ENCODE measurements at places on chromosomes 11 and 22.

DNA sequence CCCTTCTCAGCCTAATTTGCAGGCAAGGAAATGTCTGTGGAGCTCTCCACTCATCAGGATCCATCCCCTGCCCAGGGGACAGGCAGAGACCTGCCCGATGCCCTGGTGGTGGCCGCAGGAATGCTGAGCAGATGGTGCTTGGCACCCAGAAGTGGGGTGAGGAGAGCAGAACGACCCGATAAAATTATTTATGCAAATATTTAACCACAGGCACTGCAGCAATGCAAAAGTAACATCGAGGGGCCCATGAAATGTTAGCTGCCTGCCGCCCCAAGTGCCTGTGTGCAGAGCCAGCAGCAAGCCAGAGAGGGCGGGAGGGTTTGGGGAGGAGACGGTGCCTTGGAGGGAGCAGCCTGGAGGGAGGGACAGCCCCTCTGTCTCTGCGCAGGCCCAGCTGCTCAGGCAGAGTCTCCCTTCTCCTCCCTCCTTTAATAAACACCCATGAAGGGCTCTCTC is 205.5 kb downstream of the CTTN start:
- no peak for DNase-seq

DNA sequence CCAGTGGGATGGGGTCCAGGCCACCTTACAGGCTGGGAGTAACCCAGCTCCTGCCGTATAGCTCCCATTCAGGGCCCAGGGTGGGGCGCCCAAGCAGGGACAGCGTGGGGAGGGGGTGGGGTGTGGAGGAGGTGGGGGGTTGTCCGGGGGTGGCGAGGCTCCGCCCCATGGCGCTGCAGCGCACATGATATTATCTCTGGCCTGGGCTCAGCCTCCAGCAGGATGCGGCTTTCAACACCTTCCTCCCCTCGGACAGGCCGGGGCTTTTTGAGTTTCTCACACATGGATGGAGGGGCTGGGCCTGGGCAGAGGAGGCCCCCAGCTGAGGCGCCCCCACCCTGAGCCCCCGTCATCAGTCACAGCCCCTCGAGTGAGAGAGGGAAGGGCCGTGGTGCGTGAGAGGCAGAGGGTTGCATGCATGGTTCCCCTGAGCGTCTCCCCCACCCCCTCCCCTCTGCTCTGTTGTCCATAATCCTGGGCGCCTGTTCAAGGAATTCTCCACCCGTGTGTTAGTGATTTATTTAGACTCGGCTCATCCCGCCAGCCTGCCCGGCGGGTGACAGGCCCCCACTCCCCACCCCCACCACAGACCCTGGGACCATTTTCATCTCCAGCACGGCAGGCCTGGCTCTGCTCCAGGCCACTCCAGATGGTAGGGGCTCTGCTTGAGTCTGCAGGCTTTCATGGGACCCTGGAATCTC is 44.9 kb downstream of the WNT11 start:
- DNase-seq = no peak

DNA sequence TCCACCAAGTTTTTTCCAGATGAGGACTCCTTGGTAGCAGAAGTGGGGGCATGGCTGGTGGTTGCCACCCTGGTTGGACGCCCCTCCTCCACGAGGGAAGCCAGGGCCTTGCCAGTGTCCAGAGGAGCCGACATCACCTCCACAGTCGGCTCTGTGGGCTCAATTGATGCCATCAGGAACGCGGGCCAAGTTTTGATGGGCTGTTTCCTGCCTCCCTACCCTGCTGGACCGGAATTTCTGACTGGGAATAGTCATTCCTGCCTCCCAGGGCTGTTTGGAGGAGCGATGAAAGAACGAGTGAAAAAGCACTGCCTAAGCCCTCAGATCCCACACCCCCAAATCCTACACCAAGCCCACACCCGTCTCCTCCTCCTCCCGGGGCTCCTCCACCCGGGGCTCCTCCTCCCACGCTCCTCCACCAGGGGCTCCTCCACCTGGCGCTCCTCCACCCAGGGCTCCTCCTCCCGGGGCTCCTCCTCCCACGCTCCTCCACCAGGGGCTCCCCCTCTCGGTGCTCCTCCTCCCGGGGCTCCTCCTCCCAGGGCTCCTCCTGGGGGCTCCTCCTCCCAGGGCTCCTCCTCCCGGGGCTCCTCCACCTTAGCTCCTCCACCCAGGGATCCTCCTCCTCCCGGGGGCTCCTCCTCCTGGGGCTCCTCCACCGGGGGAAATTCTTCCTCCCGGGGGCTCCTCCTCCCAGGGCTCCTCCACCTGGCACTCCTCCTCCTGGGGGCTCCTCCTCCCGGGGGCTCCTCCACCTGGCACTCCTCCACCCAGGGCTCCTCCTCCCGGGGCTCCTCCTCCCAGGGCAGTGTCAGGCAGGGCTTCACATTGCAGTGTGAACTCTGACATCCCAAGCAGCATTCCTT is 10.0 kb upstream of the PRR5 start:
- no peak for DNase-seq

DNA sequence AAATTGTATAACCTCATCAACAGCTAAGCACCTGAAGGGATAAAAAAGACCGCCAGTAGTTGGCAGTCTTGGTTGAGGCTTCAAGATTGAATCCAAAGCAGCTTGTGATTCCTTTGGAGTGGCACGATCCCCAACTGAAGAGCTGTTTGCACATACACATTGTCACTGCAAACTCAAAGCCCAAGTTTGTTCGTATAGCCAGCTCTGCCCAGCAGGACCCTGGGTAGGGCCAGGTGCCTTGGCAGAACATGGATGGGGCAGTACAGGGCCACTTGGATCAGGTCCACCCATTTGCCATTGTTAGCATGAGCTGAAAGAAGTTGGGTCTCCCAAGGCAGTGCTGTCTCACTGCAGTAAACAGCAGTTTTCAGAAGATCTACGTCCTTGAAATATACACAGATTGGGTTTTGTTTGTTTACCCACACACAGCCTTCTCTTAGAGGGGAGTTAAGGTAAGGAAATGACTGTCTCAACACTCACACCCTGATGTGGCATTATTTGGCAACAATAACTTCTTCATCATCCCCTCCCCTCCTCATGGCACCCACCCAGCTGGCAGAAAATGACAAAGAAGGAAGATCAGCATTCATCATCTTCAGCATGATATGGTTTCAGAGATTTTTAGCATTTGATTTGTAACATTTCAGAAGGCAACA is 132.9 kb downstream of the COMMD9 start:
- DNase-seq = no peak

- no peak for DNase-seq
Observed at GRCh38 chr11:100673063-100673462, 14.0 kb upstream of the ARHGAP42 start.
